ENCODE measurements at places on chromosomes 3 and 15.

DNA sequence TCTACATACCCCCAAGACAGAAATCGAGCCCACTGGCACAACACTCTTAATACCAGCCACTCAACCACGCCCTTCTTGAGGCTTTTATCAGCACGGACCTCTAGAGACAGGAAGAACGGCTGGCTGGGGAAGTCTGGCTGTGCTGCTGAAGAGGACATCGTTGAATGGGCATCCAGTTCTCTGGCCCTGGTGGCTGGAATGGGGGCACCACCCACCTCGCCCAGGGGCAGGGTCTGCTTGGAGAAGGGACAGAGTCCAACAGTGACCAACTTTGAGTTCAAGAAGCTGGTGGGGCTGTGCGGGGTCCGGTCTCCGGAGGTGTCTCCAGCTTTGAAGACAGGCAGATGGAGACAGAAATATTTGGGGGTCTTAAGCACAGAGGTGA, 77.5 kb downstream of the ATP10A start:
- no peak for DNase-seq

GRCh38 chr3:132183811-132184210, 133.4 kb upstream of the ACP3 start:
- DNase-seq, result no peak

DNA sequence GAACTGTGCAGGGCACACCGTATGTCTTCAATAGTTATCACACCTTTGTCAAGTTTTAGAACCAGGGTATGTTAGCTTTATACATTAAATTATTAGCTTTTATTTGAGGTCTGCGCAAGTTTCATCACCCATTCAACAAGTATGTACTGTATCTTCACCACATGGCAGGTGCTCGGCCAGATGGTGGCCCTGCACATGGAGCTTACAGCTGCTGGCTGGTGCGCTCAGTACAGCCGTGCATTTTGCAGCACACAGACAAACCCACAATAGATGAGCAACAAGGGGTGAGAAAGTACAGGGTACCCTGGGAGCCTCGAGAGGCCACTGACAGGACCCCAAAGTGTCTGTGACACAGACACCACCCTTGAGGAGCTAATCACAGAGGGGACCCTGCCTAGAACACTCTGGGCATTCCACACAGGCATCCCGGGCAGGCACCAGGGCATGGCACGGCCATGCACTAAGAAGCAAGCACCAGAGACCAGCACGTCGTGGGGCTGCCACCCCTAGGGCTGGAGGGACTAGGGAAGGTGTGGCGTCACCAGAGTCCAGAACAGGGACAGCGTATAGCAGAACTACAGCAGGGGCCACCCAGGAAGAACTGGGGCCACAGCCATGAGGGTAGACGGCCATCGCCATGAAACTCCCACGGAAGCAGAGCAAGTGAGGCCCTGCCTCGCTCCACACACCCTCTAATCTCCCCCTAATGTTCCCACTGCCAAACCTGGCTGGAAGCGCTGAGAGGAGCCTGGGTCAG, 27.4 kb downstream of the ZXDC start:
- DNase-seq, result no peak

GRCh38 chr3:21642433-21642832, 108.6 kb downstream of the ZNF385D start:
- DNase-seq, result no peak

DNA sequence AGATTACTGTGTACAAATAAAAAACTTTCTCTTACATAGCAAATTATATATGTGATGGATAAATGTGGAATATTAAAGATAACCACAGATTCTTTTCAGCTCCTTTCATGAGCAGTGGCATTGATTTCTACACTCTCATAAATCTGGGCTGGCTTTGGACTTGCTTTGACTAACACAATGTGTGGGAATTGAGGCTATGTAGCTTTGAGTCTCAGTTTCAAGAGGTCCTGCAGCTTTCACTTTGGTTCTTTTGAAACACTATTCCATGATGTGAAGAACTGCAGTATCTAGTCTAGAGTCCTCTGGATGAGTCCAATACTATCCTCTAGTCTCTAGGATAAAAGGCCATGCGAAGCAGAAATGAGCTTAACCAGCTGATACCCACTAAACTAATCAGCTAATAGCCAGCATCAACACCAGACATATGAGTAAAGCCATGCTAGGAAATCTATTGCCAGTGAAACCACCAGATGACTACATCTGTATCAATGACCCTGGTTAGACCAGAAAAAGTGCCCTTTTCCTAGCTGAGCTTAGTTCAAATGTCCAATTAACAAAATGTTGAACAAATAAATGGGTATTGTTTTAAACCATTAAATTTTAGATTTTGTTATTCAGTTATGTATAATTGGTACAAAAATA, 274.9 kb upstream of the ZPLD1 start:
- DNase-seq, result no peak

DNA sequence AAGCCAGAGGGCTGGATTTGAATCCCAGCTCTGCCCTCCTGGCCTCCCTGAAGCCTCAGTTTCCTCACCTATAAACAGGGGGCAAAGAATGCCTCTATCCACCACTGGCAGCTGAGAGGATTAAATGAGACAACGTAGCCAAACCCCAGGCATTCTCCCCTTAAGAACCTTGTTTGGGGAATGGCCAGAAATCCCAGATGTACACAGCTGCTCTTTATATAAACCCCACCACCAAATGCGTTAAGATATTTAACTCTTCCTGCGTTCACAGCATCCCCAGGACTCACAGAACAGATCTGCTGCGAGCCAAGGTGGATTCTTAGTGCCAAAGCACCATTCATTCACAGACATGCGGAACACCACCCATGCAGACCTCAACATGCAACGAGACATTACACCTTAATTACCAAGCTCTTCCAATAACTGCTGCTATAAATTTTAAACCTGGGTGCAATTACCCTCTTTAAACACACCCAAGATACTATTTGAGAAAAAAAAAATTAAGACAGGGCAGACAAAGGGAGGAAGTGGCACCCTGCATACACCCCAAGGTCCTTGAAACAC, 5.2 kb downstream of the TLE3 start:
- no peak for DNase-seq

DNA sequence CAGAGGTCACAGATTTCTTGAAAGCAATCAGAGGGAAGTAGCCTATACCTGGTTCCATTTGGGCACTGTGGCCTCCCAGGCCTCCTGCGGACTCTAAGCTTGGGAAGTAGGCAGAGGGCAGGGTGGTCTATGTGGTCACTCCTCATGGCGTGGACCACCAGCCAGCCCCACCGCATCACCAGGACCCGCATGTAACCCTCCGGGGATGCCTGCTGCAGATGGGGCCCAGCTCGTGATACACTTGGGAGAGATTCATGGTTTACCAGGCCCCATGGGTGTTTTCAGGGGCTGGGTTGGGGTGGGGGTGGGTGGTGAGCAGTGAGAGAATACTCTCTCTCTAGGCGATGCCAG, 123.7 kb downstream of the ASB7 start:
- DNase-seq, result no peak

- no peak for DNase-seq
Measured at GRCh38 chr15:70628549-70628896, 134.8 kb downstream of the UACA start.

DNA sequence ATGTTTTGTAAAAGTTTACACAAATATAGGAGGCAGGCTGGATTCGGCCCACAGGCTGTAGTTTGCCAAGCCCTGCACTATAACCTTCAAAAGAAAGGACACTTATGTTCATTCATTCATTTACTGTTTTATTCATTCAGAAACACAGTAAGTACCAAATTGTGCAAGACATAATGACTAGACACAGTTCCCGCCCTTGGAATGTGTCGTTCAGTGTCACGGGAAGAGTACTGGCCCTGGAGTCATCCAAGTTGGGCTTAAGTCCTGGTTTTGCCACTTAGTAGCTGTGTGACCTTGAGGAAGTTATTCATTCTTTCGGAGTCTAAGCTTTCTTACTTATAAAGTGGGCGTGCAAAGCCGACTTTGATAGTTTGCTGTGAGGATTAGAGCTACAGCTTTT, 22.0 kb downstream of the COLQ start:
- no peak for DNase-seq

- DNase-seq, result no peak
Measured at GRCh38 chr3:86420990-86421739, 569.8 kb downstream of the VGLL3 start.

DNA sequence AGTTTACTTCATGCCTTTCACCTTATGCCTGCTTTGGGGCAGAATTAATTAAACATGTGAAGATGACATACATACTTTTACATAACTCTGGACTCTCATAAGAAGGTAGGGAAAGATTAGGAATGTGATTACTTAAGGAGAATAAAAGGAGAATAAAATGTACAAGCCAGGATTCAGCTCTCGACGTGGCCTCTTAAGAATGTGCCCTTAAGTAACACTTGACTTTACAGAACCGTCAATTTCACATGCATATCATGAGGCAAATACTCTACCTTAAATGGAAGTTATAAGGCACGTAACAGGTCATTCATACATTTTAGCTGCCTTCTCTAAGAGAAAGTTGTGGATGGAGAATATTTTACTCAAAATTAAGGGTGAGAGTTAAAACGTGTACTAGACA, 263.7 kb upstream of the LMCD1 start:
- no peak for DNase-seq

DNA sequence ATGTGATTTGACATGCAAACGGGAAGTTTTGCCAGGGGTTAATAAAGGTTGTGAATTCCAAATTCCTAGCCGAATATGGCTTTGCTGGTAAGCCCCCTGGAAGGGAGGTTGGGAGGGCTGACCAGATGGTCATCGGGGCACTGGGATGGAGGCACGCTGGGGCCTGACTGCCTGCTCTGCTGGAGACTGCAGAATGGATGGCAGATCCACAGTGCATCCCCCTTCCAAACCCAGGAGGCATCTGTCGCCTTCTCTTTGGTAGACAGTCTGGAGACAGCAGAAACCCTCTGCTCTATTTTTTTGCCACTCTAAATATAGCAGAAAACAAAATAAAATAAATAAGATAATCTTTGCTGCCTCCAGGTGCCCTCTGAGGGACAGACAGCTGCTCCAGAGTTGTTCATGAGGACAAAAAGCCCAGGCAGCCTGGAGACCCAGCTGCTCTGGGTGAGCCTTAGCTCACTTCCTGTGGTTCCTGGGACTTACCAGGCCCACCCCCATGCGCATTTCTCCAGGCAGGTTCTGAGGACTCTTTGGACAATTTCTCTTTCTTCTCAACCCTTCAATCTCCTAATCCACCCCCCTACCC, 6.1 kb upstream of the SPTBN5 start:
- DNase-seq, result no peak

DNA sequence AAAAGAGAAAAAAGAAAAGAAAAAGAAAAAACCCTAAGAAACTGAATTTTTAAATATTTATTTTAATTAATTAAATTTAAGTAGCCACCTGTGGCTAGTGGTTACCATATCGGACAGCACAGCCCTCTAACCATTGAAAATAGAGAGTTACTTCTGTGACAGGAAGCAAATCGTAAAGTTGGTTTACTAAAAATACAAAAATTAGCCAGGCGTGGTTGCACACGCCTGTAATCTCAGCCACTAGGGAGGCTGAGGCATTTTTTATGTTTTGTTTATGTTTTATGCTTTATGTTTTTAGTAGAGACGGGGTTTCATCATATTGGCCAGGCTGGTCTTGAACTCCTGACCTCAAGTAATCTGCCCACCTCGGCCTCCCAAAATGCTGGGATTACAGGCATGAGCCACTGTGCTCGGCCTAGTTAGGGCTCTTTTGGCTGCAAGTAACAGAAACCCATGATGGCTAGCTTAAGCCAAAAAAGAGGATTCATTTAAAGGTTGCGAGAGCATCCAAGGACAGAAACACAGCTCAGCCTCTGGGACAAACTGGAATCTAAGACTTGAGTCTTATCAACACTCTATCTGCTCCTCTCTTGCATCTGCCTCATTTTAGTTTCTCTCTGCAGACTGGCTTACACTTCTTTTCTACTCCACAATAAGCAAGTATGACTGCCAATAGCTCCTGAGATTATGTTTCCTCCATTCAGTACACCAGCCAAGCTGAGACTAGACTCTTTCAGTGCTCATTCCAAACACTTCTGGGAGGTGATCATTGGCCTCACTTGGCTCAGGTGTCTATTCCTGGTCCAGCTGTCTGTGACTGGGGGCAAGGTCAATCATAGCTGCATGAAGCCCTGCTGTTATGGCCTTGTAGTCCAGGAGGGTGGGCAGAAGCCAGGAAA, 6.8 kb upstream of the SKIL start:
- no peak for DNase-seq

DNA sequence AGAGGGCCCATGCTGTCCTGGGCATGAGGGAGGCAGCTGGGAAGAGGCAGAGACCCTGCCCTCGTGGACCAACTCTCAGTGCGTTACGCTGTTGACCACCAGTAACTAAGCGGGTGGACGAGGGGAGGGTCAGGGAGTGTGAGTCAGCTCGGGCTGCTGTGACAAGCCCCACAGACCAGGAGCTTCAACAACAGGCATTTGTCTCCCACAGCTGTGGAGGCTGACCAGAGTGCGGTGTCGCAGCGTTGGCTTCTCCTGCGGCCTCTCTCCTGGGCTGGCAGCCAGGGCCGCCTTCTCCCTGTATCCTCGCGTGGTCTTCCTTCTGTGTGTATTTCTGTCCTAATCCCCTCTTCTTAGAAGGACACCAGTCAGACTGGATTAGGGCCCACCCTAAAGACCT, 13.0 kb downstream of the EFCC1 start:
- no peak for DNase-seq

DNA sequence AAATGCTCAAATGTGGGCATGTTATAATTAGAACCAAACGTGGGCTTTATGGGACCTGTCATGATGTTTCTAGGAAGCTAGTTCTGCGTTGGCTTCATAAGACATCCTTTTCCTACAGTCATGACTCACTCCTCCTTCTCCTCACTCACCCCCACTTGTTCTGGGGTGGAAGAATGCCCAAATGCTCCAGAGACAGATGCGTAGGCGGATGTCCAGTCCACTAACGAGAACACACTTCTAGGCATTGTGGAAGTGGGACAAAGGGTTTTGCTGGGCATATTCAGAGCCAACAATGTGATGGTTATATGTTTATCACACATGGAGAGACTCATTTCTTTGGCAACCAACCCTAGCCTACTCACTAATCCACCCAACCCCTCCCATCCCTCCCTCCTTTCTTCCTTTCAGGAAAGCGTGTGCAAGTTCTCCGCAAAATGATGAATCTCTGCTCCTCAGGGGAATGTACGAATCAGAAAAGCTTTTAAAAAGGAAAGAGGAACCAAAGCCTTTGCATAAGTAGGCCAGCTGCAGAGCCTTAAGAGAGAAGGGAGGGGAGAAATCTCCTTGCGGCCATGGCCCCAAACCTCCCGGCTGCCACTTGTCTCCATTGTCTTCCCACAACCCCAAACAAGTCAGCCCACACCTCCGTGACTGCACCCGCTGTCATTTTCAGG, 123.0 kb upstream of the SPRED1 start:
- DNase-seq, result no peak

GRCh38 chr3:155418407-155418806, 124.9 kb upstream of the STRIT1 start:
- no peak for DNase-seq

GRCh38 chr3:184234224-184234623, 4.8 kb downstream of the VWA5B2 start:
- DNase-seq, result no peak

GRCh38 chr3:61114316-61114953, 136.8 kb downstream of the FHIT start:
- no peak for DNase-seq

DNA sequence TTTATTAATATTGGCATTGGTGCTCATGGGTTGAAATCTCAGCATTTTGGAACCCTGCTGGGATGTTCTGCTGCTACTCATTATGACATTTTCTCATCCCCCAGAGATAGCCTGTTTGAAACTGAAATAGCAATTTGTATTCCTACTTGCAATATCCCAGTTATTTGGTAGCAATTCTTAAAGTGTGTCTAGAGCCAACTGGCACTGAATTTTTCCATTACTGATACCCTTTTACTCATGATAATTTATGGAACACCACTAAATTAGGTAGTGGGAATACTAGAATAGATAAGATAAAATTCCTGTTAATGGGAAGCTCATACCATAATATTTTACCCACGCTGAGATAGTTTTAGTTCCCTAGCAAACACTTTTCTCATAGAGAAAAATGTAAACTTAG, 309.3 kb downstream of the SV2B start:
- no peak for DNase-seq

Data from NCI-H2107 (cell line).